ENCODE measurements at places on chromosomes 16 and 17.
A peak's percentile ranks its signal among the peaks of the same experiment; 100 is the strongest.

DNA sequence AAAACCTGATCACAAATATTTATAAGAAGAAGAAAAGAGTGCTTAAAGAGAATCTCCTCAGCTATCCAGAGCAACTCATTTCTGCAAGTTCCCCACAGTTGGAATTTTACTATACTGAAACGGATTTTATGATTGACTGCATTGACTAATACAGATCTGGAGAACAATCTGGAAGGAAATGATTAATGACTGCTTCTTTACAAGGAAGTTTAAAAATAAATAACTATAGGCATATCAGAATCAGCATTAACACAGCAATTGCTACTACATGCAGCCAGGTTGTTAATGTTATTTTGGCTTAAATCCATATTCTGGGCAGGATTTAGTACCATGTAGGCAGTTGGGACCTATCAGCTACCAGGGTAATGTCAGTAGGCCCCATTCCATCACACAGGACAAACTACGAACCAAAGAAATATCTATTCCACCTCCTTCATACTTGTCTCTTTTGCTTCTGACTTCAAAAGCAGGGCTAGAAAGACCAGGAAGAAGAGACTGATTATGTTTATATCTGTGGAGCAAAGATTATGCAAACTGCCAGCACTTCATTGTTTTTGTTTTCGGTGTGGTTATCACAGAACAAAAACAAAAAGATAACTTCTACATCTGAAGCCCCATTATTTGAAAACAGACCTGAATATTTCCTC lies 3.9 kb downstream of the SKAP1 start:
- DNase-seq, result no peak

DNA sequence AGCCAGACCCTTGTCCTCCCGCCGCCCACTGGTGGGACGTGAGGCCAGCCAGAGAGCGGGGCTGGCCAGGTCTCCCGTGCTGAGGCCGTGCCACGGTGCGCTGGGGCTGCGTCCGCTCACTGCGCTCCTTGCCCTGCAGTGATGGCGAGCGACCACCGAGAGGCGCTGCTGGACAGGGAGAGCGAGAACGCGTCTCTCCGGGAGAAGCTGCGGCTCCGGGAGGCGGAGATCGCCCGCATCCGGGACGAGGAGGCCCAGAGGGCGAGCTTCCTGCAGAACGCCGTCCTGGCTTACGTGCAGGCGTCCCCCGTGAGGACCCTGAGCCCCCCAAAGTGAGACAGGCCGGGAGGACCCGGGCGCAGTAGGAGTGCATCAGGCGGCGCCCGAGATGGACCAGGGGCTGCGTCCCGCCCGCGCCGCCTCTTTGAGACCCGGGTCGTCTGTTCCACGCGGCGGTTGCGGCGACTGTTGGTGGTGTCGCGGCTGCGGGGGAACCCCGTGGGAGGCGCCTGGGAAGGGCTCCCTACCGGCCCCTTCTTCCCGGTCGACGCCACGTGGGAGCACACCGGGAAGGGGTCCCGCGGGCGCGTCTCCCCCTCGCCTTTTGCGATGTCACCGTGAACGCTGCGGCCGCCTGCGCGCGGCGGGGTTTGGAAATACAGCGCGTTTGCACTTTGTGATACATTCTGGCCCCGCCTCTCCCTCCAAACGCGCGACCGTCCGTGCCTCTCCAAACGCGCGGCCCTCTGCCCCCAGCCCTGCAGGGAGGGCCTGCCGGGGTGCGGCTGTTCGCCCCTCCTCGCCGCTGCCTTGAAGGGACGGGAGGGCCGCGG lies 792 bp upstream of the RAC3 start:
- DNase-seq, result peak; percentile 60

DNA sequence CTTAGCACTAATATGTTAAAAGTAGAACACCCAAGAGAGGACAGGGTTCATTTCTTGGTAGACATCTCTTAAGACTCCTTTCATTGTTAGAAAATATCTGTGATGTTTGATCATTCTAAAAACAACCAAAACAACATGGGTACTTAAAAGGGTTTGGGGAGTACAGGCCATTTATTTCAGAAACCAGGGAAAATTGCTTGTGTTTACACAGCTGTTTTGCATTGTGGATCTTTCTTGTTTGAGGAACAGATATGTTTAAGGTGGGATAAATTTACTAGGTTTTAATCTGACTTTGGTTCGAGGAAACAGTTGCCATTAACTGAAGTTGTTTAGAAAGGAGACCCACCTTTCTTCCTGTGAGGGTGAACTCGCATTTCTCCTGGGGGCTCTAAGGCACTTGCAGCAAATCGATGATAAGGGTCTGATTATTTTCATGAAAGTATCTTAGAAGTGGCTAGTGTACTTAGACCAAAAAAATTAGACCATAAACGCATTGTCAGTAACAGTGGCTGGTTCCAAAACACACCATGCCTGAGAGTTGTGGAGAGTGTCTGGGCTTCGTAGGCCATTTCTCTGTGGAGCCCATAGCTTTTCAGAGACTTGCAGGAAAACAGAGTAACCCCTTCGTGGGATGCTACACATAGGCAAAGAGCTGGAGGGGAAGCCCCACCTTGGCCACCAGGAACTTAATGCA lies 17.6 kb downstream of the CLUAP1 start:
- DNase-seq, result no peak

DNA sequence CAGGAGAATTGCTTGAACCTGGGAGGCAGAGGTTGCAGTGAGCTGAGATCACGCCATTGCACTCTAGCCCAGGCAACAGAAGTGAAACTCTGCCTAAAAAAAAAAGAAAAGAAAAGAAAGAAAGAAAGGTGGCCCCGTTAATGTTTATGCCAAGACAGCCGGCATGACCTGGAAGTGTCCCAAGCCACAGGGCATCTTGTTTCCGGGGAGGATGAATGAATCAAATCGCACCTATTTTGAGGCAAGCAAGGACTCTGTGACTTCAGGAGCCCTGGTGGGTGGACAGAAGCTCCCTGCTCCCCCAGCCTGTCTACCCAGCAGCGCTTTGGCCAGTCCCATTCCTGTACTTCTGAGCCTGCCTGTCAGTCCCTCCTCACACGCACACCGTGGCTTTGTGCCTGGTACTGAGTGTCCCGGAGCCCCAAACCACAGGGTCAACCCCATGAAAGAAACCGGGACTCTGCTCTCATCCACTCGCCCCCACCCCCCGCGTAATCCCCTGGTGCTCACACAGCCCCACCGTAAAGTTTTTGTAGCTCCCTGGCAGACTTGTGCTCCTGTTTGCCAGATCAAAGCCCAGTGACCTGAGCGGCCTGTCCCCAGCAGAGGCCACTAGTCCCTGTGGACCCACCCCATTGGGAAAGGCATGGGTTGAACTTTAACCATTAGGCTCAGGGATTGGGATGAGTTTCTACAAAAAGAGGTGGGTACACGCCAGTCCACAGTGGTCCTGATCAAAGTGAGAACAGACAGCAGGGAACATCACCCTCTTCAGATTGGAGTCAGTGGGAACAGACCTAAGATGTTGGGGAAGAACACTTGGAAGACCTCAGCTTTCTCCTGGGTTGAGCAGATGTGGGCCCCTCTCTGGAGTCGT lies 19.3 kb downstream of the CD2BP2 start:
- DNase-seq, result no peak

DNA sequence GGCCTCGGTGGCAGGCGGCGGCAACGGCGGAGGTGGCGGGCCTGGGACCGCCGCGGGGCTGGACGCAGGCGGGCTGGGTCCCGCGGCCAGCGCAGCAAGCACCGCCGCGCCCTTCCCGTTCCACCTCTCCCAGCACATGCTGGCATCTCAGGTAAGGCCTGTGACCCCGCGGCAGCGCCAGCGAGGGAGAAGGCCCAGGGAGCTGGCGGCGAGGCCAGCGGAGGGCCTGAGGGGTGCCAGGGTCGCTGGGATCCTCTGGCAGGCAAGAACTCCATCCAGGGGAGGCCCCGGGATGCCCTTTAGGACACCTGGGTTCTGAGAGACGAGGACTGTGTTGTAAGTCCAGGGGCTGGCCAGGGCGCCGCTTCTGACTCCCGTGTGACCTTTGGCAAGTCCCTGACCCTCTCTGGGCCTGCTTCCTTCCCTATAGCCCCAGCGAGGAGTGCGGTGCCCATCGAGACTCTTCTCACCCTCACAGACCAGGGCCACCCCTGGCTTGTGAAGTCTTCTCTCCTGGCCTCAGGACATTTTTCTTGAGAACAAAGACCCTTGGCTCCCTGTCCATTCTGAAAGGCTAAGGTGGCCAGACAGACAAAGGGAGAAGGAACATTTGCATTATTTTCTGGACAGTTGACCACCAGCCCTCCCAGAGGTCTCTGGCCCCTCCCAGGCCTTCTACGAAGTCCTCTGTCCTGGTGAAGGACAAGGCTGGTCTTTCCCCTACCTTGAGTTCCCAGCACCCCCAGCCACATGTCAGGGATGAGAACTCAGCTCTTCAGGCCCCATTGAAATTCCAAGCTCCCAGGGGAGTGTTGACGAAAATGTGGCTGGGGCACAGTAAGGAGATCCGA lies 6.3 kb downstream of the TBX2 start:
- DNase-seq, result no peak

DNA sequence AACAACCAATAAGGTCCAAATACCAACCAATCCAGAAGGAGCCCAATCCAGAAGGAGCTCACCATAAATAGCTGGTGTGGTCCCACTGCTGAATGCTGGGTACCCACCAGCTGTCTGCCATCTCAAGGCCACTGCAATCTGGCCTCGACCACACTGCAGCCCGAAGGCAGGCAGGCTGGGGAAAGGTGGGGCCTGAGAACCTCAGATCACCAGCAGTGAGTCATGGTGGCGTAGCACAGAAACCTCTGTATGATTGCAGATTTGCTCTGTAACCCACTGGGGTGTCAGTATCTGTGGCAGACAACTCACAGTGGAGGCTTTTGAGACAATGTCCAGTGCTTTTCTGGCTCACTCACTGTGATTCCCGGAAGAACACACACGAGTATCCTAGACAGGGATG lies 14.7 kb upstream of the CMTR2 start:
- DNase-seq, result no peak

GRCh38 chr17:5362162-5362811 lies 57.2 kb downstream of the NUP88 start:
- DNase-seq, result no peak

GRCh38 chr16:12206749-12207142 lies 230.2 kb downstream of the SNX29 start:
- DNase-seq, result no peak
